Left kidney (tissue), 8 donors: ENCODE measurements at places on chromosomes 16 and 17.

GRCh38 chr16:25951999-25952398 lies 260.2 kb downstream of the HS3ST4 start:
- DNase-seq, result no peak

DNA sequence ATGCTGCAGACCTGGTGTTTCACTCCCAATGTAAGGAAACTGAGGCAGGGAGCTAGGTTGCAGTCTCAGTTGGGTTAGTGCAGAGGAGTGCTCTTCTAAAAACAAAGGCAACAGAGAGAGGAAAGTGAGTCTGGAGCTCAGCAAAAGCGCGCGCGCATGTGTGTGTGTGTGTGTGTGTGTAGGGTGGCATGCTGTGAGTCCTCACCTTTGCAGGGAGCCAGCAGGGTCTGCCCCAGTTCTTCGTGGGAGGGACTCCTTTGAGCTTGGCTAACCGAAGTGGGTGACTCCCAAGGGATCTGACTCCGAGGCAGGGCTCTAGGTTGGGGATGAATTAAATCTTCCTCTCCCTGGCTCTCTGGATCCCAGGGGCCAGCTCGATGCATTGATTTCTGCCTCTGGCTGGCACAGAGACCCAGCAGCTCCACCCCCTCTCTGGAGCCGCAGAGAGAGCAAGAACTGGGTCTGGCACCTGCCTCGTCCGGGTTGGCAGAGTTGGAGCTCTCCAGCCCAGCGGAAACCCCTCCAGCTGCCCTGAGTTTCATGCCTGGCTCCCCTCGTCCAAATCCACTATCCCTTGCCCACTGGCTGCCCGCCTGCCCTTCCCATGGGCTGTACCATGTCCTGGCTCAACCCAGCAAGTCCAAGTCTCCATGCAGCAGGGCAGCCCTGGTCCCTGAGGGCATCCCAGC lies 1.3 kb upstream of the BTBD17 start:
- no peak for DNase-seq

GRCh38 chr17:34620458-34620857 lies 41.1 kb downstream of the TMEM132E start:
- no peak for DNase-seq

DNA sequence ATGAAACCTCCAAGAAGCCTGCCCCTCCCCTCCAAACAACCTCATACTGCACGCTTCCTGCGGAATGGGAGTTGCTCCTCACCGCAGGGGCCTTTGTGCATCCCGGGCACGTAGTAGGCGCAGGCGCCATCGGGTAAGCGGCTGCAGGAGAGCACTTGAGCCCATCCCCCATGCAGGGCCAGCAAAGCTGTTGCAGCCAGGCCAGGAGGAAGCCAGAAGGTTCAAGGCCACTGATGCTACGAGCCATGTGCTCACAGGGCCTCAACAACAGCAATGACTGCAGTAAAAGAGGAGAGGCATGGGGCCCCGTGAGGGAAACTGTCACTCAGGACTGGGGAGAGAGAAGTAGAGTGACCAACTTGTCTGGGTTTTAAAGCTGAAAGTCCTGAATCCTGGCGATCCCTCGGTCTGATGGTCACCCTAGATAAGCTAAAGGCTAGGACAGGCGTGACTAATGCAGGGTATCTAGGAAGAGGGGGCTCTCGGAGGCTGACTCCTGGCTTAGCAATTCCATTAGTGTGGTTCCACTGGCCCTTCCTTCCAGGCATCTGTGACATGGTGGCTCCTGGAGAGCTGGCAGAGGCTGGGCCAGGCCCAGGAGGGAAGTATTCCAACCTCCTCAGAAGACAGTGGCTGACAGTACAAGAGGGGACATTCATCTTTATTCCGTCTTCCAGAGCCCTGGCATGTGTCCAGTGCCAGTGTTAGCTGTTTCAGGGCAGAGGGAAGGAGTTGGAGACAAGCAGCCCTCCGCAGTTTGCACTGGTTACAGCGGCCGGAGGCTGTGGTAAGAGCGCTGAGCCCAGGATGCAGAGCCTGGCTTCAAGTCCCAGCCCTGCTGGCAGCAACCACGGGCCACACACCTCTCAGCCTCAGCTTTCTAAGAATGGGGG lies 20.8 kb downstream of the GOSR2 start:
- DNase-seq, result no peak

GRCh38 chr16:11354407-11354732 lies 9.1 kb downstream of the RMI2 start:
- DNase-seq, result no peak

- DNase-seq, result no peak
These were observed 265.6 kb upstream of the GOT2 start for GRCh38 chr16:58999762-59000161.

GRCh38 chr16:4962716-4963115 lies 4.6 kb downstream of the SEC14L5 start:
- DNase-seq, result no peak

DNA sequence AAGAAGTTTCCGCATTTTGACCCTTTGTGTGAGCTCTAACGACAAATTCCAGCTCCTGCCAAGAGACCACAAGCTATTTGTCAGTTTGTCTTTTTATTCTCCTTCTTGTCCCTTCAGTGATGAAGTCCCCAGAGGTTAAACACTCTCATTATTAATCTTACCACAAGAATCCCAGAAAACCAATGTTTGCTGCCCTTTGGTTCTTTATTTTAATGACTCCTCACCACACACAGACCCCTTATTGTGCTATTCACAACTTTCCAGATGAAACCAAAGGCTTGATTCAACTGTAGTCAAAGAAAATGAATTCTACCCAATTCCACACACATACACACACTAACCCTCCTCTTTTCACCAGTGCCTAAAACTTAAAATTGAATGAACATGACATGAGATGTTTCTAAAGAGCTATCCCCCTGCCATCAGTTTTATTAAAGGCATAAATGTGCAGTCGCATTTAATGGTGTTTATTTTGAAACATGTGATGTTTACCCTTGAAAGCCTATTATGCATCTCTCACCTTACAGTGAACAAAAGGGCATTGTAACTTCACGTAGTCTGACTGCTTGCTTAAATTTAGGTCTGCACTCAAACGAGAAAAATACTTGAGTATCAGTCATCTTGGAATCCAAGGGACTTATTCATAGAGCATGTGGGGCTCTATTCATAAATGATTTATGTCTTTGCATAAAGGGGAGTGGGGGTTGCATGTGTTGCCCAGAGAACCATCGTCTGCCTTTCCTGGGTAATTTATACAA lies 44.1 kb downstream of the PCTP start:
- DNase-seq, result no peak

DNA sequence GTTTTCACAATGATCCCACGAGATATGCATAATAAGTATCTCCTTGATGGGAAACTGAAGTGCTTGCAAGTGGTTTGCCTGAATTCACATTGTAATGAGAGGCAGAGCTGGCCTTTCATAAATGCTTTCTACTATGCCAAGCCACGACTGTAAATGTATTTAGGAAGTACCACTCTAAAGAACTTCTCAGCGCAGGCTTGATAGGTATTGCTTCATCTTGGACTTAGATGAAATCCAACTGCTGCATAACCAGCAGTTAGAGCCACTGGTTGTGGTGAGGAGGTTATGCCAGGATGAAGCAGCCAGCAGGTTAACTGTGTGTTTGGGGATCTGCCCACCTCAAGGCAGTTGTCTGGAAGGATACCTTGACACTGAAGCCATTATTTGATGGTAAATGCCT lies 26.8 kb downstream of the MARCHF10 start:
- no peak for DNase-seq

- DNase-seq, result no peak
These were observed 18.4 kb downstream of the CARHSP1 start for GRCh38 chr16:8850279-8850885.

- no peak for DNase-seq
These were observed 103.1 kb downstream of the RPTOR start for GRCh38 chr17:80647746-80648145.

DNA sequence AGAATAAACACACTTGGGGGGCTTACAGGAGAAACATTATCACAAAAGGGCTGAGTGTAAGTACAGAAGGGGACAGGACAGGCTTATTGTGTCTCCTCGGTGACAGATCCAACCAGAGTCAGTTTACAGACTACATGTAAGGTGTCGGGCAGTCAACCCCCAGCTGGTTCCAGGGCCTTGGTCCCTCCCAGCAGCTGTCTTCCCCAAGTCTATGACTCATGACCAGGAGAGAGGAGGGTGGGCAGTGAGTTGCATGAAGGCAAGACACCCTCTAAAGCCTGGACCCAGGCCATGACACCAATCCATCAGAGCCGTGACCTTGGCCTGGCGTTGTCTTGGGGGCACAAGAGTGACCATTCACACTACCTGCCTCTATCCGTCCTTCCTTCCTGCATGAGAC lies 276.2 kb upstream of the CCL2 start:
- DNase-seq, result no peak

DNA sequence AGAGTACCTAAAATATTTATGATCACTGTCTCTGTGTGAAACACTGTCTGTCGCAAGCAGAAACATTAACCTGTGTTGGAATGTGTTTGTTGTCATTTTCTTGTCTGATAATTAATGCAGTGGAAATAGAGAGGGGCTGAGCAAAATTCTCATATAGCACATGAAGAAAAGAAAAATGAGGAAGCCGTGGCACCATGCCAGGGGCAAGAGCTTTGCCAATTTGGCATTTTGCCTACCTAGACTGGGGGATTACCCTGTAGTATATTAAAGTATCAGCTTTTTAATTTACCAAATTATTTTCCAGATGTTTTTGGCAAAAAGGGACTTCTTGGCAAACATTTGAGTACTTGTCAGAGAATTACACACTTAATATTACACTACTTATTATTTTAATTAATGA lies 1326.6 kb upstream of the GOT2 start:
- no peak for DNase-seq
